ENCODE measurements at places on chromosomes 6 and 20.

GRCh38 chr6:21996425-21997118 lies 300.3 kb downstream of the PRL start:
- DNase-seq, result no peak

GRCh38 chr6:36851149-36851614 lies 11.9 kb upstream of the CPNE5 start:
- peak; percentile 88 for DNase-seq

- DNase-seq, result no peak
Measured at GRCh38 chr20:6053064-6053775, 640 bp downstream of the LRRN4 start.

DNA sequence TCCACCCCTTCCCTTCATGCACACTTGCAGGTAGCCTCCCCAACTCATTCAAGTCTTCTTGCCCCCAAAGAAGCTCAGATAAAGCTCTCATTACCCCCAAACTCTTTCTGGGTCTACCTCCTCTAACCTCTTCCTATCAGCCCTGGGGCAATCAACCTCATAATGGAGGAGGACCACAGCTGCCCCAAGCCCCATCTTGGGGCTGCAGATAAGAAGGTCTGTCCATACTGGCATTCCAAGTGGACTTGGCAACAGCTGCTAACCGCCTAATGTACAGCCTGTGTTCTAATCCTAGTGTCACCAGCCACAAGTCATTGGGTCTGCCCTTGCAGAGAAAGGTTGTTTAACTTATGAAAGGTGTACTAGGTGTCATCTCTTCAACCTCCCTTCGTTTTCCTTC lies 107.4 kb upstream of the ADGRF1 start:
- no peak for DNase-seq

DNA sequence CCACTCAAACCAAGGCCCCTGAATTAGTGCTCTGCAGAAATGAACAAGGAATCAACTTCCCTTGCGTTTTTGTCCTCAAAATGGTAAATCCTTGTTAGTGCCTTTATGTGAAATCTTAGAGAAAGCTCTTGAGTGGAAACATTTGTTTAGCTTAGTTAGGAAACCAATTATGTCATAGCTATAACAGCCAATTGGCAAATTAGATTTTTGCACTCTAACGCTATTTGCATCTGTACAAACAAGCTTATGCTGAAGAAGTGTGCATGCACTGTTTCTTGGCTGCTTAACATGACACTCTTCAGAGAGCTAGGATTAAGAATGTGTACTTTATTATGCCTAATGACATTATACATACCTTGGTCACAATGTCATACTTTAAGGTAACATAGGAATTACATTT lies 622.6 kb upstream of the SLC35B3 start:
- DNase-seq, result no peak

DNA sequence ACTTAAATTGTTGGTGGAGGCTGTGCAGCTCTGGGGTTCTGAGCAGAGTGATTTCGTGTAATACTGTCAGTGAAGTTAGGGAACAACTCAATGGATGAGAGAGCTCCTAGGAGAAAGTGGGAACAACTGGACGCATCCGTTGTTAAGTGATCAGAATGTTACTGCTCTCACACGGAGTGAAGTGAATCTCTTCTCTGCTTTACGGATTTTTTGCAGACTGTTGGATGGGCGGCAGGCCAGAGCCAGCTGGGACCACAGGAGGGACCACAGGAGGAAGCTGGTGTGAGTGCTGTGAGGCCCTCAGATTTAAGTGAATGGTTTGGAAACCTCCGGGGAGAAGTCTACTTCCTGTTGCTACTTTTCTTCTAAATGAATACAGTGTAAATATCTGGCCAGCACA lies 23.7 kb upstream of the PPP1R14C start:
- no peak for DNase-seq

DNA sequence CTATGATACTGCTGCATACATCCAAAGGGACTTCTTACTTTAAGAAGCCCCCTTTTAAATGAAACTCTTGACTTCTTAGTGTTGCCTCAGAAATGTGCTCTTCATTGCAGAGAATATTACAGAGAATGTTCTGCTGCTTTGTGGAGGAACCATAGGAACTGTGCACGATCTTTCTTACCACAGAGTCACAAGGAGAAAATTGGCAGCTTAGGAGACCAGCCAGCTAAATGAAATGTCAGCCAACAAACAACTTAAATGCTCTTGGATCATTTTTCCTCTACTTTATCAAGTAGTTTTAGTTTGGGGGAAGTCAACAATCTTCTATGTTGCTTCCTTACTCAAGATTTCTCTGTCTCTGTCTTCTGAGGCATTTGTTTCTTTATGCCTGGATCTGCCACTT lies 125.9 kb upstream of the MLIP start:
- no peak for DNase-seq

DNA sequence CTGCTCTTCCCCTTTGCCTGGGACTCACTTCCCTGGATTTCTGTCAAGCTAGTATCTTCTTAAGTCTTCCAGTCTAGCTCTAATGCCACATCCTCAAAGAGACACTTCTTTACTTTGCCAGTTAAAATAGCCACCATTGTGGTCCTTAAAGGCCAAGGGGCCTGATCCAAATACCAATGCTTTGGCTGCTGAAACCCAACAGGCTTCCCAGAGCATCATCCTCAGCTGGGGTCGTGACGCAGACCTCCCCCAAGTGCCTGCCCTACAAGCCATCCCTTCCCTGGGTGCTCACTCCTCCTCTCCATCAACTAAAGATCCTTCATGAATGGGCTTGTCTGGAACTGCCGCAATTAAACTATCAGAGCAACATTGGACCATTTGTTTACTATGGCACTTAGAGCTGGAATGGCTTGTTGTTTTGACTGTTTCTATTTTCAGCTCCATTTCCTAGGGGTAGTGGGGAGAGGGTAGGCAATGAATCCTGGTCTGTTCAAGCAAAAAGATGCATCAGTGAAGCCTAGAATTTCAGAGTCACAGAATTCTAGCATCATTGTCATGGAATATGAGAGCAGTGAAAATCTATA lies 79.6 kb upstream of the SIRPA start:
- no peak for DNase-seq

DNA sequence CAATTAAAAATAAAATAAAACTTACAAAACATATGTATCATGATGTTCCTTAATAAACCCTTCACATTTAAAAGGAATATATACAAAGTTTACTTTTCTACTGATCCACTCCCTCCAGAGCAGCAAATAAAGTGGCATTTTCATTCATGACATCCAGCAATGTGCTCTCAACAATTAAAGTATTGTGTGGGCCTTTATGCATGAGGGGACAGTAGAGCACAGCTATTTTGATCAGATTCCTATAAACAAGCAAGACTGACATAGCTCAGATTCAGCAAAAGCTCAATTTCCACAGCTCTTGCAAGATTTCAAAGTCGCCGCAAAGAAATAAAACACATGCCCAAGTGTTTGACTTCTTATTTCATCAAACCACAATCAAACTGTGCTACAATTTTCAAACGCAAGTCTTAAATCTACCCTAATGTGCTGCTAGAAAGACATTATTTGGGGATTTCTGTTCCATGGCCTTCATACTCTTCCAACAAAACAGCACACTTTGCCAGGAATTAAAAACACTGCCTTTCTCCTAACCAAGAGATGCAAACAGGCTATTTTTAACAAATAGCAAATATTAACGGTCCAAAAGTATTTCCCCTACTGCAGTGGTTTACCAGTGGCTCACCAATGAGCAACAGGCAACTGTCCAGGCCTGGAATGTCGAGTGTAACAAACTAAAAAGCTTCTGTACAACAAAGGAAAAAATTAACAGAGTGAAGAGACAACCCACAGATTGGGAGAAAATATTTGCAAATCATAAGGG lies 52.3 kb downstream of the MBOAT1 start:
- DNase-seq, result no peak

DNA sequence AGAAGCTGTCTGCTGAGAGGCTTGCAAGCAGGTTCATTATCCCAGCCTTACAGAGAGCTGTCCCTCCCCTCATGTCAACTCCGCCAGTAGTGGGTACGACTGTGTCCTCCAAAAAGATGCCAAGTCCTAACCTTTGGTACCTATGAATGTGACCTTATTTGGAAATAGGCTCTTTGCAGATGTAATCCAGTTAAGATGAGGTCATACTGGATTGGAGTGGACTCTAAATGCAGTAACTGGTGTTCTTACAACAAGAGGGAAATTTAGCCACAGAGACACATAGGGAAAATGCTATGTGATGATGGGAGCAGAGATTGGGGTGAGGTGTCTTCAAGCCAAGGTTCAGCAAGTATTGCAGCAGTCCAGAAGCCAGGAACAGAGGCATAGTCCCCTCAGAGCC lies 90.8 kb upstream of the FOXP4 start:
- no peak for DNase-seq

GRCh38 chr6:148342350-148343046 lies at the start of gene SASH1:
Gene SASH1, plus strand, starts transcription at chr6:148342838. Its CDS starts 230 bp downstream, at chr6:148343068.
- DNase-seq, result peak; percentile 79

DNA sequence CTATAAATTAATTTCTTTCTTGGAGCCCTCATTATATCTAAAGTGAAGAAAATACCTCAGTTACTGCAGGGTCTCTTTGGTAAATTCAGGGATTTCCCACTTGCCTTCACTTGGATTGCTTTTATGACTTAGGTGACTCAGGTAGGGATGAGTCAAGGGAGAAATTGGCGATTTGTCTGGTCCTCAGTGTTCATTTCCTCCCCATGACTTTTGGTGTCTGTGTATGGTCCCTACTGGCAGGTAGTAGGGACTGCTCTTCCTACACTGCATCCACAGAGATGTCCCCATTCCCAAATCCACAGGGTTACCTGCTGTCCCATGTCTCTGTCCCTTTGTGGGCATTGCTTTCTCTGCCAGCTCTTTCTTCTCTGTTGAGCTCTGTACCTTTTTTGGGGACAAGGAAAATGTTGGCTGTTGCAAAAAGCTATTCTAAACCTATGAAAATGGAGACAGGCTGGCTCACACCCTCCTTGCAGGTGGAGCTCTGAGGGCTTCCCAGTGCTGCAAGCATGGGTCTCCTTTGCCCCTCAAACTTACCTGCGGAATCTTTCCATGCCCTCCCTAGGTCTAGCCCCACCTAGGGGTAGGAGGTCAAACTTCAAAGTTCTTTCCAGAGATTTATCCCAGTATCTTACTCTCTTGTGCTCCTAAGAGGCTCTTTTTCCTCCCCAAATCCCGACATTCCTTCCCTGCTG lies 211.9 kb downstream of the ZNF217 start:
- no peak for DNase-seq

GRCh38 chr20:5718896-5719595 lies 31.2 kb upstream of the SHLD1 start:
- DNase-seq, result no peak

DNA sequence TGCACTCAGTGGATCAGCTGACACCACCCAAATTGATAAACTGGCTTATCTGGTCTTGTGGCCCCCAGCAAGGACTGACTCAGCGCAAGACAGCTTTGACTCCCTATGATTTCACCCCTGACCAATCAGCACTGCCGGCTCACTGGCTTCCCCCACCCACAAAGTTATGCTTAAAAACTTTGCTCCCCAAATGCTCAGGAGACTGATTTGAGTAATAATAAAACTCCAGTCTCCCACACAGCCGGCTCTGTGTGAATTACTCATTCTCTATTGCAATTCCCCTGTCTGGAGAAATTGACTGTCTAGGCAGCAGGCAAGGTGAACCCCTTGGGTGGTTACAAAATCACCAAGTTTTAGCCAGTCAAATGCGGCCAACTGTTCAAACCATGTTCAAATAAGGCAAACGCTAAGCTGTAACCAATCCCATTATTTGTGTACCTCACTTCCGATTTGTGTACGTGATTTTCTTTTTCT lies 32.5 kb downstream of the SLC22A2 start:
- DNase-seq, result peak; percentile 76

GRCh38 chr20:9235518-9235917 lies 166.6 kb downstream of the PLCB4 start:
- peak; percentile 78 for DNase-seq

DNA sequence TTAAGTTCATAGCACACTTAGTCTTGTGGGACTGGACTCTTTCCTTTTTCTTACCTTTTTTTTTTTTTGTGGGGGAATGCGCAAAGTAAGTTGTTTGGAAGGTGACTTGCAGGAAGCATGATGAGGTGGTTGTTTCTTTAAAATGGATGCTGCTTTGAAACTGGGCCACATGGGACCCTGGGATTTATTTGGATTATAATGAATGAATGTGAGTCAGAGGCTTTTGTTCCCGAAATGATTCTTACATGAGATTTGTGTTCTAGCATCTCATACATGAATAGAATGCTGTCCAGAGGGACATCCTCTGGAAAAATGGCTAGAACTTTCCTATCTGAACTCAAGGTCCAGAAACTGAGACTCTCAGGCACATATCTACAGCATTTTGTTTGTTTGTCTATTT lies 236.6 kb upstream of the RNF24 start:
- DNase-seq, result no peak

- no peak for DNase-seq
Measured at GRCh38 chr6:55174211-55175026, at the start of gene HCRTR2. Gene HCRTR2, plus strand, starts transcription at chr6:55174515. Its CDS starts 73 bp downstream, at chr6:55174588.

DNA sequence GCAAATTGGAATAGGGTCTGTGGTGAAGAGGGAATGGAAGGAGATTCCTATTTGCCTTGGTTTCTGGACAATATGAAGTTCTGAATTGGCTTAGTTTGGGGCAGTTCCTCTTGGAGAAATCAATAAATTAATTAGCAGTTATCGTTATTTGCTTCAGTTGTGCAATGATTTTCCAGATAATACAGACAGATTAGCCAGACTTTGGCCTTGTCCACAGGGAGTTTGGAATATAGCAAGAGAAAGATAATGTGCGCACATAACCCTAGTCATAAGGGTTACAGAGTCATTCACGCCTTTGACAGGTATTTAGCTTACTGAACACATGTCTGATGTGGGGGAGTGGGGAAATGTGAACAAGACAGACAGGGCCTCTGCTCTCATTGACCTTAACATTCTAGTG lies 1.3 kb downstream of the ATRN start:
- DNase-seq, result peak; percentile 13

- DNase-seq, result peak; percentile 98
Measured at GRCh38 chr6:134295953-134296553, 21.9 kb downstream of the SGK1 start.

DNA sequence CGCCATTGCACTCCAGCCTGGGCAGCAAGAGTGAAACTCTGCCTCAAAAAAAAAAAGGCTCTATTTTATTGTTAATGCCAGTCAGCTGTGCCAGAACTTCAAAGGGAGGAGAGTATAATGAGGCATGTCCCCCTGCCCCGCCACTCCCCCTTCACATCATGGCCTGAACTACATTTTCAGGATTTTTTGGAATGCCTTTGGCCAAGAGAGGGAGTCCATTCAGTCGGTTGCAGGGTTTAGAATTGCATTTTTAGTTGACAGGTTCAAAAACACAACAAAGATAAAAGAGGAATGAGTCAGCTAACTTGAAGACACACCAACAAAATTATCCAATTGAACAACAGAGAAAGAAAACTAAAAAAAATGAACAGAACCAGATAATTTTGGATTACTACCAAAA lies 59.1 kb downstream of the CEP43 start:
- DNase-seq, result peak; percentile 69

Measured in amniotic epithelial cell (primary cell).